ENCODE measurements at places on chromosomes 6 and 20.

DNA sequence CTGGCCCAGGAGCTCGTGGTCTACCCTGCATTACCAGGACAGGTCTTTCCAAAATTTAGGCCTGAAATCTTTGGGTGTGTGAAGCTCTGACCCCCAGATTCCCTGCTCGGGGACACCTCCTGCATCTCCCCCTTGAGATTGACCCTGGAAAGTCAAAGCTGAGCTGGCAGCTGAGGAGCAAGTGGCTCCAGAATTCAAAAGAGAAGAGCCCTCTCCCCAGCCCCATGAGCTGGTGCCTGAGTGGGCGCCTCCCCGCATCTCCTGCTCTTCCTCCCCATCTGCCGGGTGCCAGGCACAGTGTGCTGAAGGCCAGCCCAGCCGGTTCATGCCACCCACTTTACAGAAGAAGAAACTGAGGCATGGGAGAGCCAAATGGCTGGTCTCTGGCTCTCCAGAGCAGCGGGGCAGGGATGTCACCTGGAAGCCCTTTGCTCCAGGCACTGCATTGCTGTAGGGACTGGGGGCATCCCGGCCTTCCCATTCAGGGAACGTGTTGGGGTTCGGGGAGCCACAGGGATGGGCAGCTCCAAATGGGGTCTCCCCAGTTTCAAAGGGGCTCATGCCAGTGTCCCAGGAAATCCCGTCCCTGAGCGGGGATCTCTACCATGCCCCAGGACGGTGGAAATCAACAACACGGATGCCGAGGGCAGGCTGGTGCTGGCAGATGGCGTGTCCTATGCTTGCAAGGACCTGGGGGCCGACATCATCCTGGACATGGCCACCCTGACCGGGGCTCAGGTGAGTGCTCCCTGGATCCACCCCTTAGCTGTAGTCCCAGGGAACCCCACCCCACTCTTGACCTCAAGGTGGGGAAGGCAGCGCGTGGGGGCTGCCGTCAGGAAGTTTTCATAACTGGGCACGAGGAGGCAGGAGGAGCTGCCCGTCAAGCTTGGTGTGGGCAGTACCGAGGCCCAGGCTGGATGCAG, 20.5 kb downstream of the NPEPL1 start:
- no peak for DNase-seq

DNA sequence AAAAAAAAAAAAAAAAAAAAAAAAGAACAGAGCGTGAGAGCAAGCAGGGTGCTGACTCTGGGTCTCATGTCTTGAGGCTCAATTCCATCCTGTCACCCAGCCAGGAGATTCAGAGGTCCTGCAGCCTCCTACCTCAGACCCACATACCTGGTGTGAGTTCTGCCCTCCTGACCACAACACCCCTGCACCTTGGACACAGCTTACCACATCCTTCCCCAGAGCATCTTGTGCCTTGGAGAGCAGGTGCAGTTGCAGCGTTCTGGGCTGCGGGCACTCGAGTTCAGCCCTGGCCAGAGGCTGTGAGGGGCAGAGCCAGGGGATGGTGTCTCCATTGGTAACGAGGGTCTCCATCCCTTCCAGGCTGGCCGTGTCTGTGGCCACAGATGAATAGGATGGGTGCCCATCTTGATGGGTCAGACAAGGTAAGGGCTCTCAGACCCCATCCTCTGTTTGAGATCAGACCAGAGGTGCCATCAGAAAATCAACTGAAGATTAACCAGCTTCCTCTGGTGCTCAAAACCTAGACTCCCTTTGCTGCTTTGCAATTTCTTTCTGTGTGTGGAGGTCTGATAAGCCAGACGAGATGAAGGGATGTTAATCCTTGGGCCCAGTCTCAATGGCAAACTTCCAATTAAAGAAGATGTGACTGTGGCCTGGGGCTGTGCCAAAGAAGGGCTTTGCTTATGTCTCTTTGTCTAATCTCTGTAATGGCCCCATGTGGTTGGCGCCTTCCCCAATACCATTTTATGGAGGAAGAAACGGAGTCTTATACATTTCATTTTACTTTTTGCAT, 14.7 kb upstream of the ZNF831 start:
- no peak for DNase-seq

- no peak for DNase-seq
Measured at GRCh38 chr6:106214531-106214930, 111.0 kb downstream of the ATG5 start.

DNA sequence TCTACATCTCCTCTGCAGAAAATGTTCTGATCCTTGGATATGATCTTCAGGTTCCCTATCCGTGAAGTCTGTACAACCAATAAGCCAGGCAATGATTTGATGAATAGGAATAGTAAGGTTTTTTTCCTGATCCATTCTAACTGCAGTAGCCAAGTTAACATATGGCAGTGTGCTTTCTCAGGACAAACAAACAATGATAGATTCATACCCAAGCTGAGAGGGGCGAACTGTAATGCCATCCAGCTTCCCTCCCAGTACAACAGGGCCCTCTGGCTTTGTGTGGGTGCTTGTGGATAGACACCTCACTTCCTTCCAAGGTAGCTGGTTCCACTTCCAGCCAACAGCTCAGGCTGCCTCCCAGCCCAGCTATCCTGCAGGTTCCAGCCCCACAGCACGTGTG, 359.2 kb downstream of the CDH26 start:
- DNase-seq: no peak

GRCh38 chr6:66184091-66184490, 477.1 kb upstream of the EYS start:
- no peak for DNase-seq

DNA sequence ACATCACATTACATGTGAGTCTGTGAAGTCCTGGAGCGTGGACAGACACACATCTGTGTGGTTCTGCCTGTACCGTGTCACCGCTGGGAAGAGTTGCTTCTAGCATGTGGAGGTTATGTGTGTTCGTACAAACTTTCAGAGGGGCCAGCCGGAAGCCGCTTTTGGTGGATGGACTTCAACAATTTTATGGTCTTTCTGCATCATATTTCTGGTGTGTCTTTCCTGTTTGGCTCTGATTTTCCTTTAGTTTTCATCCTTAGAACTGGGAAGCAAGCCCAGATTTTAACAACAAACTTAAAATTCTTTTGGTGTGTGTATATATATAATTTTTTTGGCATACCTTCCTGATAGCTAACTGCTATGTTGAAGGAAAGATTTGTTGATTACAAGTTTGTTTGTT, 71.2 kb downstream of the TIAM2 start:
- no peak for DNase-seq

GRCh38 chr6:147221739-147222138, 17.5 kb downstream of the STXBP5 start:
- no peak for DNase-seq

DNA sequence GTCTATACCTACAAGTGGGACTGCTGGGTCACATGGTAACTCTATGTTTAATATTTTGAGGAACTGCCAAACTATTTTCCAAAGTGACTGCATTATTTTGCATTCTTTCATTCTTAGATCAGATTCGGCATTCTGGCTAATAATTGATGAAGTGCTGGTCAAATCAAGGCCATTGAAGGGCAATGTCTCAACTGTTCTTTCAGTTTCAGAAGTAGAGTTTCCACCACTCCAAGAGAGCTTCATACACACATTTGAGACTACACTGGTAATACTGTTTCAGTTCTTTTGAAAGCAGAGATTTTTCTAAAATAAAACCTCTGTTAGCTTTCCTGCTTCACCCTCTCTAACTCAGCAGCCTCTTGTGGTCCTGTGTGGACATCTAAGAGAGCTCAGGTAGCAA, 154.5 kb downstream of the CFAP61 start:
- no peak for DNase-seq

DNA sequence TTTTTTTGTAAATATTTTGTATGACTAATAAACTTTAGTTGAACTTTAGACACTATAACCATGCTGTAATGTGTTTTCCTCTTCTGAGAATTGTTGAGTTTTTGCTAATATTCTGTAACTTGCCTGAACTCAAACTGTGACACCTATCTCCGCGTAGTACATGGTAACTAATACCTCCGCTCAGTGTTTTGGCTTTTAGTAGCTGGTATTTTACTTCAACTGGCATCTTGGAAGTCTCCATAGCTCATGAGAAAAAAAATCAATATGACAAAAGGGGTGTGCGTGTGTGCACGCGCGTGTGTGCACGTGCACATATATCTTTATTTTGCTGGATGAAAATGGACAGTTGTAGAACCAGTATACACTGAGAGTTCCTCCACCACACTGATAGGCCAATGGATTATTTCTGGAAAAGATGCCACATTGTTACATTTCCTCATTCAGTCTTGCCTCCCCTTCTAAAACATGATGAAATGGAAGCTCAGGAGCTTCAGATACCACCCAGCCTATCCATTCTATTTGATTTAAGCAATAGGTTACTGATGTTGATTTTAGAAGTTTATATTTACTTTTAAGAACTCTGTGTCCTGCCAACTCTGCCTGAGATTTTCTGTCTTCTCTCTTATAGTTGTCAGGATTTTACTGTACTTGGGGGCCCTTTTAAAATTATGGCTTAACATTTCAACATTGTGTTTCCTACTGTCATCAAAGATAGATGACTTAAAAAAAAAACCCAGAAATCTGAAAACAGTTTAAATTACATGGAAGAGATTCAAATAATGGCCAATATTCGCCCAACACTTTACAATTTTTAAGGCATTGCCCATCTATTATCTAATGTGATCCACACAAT, 16.3 kb upstream of the ADGRG6 start:
- no peak for DNase-seq

GRCh38 chr6:65098349-65098748, 608.7 kb downstream of the EYS start:
- no peak for DNase-seq

- no peak for DNase-seq
Measured at GRCh38 chr6:74057326-74057725, 361.3 kb downstream of the CD109 start.

GRCh38 chr20:61072398-61072797, 179.7 kb upstream of the CDH4 start:
- no peak for DNase-seq

- DNase-seq: no peak
Measured at GRCh38 chr20:60760256-60761000, 491.6 kb upstream of the CDH4 start.

DNA sequence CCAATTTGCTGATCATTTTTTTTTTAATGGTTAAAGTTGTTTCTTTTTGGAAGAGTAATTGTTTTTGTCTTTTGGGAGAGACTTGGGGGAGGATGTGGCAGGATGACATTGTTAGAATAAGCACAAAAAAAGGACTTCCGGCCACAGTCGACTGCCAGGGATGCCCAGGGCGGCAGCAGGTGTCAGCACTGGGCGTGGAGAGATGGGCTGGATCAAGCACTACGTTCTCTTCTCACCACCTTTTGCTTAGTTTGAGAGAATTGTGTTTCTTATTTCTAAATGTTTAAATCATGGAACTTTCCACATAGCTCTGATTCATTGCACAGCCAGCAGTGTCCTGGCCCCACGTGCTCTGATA, 104.6 kb upstream of the FRMD1 start:
- no peak for DNase-seq

GRCh38 chr20:31606804-31607639, 1.9 kb downstream of the ID1 start:
- peak; percentile 69 for DNase-seq

- DNase-seq: no peak
Measured at GRCh38 chr6:116387374-116387773, 16.6 kb downstream of the DSE start.

DNA sequence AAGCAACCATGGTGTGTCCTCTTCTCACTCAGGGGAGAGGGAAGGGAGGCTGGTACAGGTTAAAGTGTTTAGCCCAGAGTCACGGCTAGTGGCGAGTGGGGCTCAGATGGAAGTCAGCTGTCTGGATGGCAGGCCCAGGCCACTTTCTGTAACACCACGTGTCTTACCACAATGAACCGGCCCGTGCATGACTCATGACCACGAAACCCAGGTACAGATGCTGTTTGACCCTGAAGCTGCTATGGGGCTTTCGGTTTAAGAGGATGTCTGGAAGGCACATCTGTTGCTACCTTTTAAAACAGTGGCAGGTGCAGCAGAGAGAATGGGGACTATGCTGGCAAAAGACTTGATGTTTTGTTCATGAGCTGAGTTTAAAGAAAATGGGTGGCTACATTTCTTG, 36.5 kb upstream of the MPC1 start:
- peak; percentile 1 for DNase-seq

- DNase-seq: no peak
Measured at GRCh38 chr20:63194797-63195173, 21.1 kb downstream of the YTHDF1 start.

- no peak for DNase-seq
Measured at GRCh38 chr20:50514750-50515149, 4.6 kb downstream of the PTPN1 start.

- no peak for DNase-seq
Measured at GRCh38 chr6:135722190-135722589, 129.3 kb upstream of the PDE7B start.

DNA sequence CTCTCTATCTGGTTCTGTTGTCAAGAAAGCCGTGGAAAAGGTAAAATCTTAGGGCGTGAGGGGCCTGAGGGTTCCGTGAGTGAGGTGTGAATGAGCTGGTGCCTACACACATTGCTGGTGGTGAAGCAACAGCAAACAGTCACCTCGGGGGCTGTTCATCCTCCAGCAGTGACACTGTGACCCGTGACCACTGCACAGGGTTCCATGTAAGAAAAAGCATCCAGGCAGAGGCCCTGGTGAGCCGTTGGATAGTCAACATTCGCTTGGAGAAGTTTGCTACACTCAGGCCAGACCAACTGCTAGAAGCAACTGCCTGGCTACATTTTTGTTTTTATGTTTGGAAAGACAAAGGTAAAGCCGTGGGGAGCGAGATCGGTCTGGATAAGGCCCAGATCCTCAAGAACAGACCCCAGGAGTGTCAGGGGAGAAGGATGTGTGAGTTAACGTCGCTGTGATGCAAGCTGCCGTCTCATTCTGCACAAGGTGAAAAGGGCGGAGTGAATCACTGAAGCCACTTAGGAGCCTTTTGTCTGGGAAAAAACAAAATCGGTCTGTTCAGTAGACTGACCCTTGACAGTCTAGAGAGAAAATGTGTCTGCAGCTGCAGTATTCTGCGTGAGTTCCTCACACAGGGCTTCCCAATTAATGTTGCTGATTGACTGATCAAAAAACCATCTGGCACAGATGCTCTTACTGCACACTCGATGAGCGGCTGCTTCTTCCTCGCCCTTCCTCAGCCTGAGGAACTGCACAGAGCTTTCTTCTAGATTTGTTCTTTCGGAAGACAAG, 404.0 kb downstream of the SMOC2 start:
- DNase-seq: no peak

DNA sequence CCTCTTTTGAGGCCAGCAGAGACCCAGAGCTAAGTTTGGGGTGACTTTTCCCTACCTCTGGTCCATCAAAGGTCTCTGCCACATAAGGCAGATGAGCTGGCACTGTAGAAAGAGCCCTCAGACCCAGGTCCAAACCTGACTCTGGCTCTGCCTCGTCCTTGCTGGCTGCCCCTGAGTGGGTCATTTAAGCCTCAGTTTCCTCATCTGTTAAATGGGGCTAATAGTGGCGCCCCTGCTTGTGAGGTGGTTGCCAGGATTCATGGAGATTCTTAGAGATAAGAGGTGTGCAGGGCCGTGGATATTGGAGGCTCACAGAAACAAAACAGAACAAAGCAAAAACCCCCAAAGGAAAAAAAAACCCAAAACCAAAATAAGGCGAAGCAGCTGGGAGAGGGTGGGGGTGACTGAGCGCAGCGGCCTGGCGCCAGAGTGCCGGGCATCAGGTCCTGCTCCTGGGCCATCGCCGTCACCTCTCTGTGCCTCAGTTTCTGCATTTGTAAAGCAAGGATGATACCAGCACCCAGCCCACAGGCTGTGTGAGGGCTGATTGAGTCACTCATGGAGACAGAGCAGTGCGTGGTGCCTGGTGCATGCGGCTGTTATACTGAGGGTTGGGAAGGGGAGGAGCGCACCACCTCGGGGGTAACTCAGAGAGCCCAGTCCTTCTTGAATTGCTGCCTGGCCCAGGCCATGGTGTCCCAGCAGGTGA, 133.8 kb upstream of the PTPN1 start:
- no peak for DNase-seq

GRCh38 chr20:62061851-62062423, 3.7 kb downstream of the TAF4 start:
- no peak for DNase-seq

Measured in psoas muscle (tissue), 8 donors.